Muscle of back (tissue), 13 donors: ENCODE measurements at places on chromosomes 7 and 10. TPM values are rescaled to one million over a fixed set of nuclear protein-coding genes. Genes with fewer than 3 reads are reported as not detected.

Gene FAM131B
- polyA plus RNA-seq: 2.6 TPM

Gene NPC1L1
- polyA plus RNA-seq: 0.17 TPM

Gene NOS3
- 6.2 TPM for polyA plus RNA-seq

Gene PTN
- 112 TPM for polyA plus RNA-seq

Gene INHBA
- polyA plus RNA-seq: 11.1 TPM
